HEK293T (cell line): ENCODE measurements at places on chromosomes 7 and 10.

GRCh38 chr10:21355591-21356011, 169.9 kb downstream of the SKIDA1 start:
- DNase-seq = no peak

DNA sequence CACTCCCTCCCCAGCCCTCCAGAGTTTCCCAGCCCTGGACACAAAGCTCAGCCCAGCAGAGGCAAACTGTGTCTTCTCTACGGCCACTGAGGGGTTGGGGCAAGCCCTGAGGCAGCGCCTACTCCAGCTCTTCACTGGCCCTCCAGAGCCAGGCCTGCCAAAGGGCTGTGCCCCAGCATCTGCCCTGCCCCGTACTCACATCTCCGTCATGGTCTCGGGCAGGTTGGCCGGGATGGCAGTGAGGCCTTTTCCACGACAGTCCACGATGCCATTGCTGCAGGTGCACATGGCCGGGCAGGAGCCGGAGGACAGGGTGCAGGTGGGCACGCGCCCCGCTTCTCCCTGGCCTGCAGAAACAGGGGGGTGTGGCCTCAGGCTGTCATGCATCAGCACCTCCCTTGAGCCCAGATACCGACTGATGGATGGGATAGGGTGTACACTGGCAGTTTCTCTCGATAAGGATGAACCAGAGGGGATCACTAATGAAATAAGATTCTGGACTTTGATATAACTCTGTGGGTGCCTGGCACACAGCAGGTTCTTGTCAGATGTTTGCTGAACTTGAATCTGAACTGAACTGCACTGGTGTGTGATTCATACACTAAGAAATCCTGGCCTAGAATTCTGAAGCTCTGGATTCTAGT, 125.2 kb downstream of the SLIT1 start:
- DNase-seq = no peak

DNA sequence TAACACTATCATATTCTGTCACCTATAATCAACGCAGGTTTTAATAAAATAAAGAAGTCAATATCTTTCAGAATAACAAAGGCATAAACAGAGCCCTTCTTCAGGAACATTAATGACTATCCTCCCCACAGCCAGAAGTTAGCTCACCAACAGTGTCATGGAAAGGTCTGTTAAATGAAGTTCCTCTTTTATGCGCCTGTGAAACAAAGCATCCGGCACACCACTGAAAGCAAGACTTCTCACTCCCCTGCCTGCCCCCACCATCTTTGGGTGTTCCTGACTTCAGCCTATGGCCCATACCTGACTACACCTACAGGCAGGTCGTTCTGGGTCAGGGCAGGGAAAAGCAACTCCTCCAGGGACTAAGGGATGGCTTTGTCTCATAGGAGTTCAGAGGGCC, 205.4 kb downstream of the FANK1 start:
- DNase-seq = no peak

- no peak for DNase-seq
These were observed 25.6 kb downstream of the RNF216 start for GRCh38 chr7:5755704-5756504.

DNA sequence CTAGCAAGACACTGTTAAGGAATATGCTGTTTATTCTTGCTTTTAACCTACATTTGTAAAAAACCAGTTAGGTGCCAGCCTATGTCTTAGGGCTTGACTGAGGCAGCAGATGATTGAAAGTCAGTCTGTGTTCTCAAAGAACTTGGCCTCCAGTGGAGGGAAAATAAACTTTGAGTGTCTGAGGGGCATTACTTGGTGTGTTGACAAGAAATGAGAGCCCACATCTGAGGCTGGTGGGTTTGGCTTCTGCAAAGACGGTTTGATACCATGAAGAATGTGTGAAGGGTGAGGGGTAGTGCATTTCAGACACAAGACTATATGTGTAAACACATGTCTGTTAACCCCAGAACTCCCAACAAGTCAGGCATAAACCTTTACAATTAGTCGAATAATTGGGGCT, 28.5 kb downstream of the CCSER2 start:
- no peak for DNase-seq

DNA sequence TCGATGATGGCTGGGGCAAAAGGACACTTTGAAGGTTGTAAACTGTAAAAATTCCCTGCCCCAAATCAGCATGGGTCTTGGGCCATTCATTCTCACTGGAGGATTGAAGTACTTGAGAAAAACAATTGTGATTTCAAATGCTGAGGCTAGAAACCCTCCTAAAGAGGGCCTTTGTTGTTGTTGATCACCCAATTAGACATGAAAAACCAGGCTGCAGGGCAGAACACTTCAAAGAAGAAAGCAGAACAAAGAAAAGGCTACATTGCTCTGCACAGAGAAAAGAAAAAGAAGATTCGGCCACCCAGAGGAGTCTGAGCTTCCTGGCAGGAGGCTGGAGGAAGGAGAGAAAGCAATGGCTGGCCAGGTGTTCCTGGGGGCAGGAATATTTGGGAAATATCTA, 143.1 kb downstream of the NPY start:
- no peak for DNase-seq

GRCh38 chr10:30747633-30748032, 118.1 kb upstream of the LYZL2 start:
- DNase-seq = no peak

DNA sequence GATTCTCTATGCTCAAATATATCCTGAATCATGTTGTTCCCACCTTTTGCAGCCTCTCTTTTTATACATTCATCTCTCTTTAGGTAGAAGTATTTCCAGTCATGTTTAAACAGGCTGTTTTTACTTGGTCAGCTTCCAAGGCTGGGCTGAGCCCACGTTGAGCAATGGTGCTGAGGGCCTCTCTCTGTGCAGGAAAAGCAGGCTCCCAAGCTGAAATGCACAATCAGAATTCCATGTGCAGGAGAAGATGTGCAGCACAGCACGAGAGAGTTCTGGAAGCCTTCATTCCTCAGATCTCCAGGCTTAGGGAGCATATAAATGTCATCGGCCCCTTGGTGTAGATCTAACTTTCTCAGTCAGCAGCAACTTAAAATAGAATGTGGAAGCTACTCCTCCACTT, 588.5 kb downstream of the TNS3 start:
- DNase-seq = no peak

GRCh38 chr7:55325371-55325792, 39.8 kb upstream of the LANCL2 start:
- no peak for DNase-seq

DNA sequence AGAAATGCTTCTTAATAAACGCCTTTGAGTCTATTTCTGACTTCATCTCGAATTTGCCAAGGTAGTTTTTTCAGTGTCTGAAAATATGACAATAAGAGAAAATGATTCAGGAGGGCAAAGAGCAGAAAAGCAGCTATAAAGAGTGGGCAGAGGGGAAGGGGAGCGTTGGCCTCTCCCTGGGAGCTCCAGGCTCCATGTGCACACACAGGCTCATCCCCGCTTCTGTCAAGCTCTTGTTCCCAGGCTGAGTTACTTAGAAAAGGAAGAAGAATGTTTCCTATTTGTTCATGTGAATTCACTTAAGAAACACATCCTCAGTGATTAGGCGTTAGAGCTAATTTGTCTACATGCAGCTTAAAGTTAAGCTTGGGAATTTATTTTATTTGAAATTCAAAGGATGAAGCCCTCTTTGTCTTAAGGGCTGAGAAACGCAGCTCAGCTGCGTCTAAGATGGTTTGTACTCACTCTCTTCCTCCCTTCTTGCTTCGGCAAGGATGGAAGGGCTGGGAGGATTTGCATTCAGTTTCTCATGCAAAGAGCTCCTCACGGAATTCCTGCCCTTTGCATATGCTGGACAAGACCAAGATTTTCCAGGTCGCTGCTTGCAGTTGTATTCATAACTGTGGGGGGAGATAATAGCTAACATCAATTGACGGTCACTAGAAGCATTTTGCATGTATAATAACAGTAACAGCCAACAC, 29.0 kb upstream of the ATXN7L1 start:
- no peak for DNase-seq

- no peak for DNase-seq
These were observed 29.0 kb downstream of the ANKMY2 start for GRCh38 chr7:16616542-16616941.

DNA sequence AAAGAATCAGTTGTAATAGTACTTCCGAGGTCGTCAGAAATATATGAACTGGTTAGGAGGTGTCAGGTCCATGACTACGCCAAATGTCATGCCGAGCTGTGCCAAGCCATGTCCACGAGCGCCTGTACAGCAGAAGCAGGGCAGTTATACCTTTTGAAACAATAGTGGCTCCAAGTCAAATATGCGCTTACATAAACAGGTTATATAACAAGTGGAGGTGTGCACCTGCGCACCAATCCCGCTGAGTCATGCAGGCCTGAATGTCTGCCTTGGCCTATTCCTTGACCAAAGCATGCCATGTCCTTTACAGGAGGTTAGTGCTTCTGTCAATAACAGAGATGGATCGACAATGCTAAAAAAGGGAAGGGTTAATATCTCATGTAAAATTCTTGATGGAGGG, 21.3 kb upstream of the TRUB1 start:
- no peak for DNase-seq

DNA sequence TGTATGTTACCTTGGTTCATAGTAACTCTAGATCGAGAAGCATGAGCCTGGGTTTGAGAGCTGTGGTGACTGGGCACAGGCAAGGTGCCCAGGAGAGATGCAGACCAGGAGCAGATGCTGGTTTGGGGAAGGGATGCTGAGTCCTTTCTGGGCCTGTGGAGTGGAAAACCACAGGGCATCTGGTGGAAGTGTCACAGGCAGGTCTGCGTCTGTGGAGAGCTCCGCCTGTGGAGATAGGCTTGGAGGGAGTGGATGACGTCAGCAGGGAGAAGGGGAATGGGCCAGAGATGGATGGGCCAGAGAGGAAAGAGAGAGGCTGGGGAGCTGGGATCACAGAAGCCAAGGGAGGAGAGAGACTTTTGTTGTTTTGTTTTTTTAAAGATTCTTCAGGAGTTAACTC, 14.8 kb downstream of the CYP26A1 start:
- DNase-seq = no peak

DNA sequence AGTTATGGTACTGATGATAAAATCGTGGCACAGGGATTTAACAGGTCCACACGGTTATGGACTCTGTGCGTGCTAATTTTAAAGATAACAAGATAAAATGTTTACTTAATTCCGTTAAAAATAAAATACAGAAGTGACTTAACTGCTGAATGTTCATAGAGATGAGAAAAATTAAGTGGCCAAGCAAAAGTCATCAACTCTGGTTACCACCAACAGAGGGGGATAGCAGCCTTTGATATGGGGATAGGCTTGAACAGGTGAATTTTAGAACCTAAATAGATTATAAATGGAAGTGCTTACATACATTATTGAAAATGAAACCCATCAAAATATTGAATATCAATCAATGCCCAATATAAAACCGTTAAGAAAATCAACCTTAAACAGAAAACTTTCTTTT, 245.0 kb downstream of the WDR37 start:
- no peak for DNase-seq

DNA sequence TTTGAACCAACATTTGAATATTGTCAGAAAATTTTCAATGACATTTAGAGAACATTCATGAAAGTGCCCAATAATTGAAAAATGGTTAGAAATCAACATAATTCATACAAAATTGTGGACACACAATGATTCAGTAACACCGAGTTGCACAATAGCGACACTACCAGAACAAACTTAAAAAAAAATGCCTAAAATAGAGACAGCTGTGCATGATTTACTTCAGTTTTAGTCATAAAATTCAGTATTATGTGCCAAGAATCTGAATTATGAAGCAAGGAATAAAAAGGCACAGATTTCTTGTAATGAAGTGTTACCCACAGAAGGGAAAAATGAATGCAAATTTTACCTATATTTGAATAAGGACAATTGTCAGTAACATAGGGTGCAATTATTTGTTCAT, 396.0 kb downstream of the SEMA3D start:
- no peak for DNase-seq

GRCh38 chr7:150631084-150631826, 930 bp downstream of the GIMAP6 start:
- no peak for DNase-seq

GRCh38 chr7:14761510-14762296, 140.8 kb downstream of the DGKB start:
- no peak for DNase-seq

DNA sequence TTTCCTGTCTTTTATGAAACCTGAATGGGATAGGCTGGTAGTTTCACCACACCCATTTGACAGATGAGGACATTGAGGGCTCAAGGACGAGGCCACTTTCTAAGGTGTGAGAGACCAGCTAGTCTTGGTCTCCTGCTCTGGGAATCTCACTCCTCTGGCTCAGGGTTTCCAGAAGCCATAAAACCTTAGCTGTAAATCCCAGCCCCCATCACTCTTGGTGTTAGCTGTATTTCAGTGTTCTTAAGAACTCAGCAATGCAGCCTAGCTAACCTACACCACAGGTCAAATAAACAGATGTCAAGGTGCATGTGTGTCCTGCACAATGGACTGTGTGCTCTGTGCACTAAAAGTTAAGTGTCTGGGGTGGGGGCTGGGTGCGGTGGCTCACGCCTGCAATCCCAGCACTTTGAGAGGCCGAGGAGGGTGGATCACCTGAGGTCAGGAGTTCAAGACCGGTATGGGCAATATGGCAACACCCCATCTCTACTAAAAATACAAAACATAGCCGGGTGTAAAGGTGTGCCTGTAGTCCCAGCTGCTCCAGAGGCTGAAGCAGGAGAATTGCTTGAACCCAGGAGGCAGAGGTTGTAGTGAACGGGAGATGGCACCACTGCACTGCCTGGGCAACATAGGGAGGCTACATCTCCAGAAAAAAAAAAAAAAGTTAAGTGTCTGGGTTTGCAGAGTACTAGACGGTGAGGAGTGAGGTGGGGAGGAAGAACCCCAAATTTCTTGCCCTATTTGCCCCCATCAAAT, 567 bp upstream of the EPO start:
- DNase-seq = no peak

GRCh38 chr7:108463613-108464012, 7.4 kb upstream of the NRCAM start:
- no peak for DNase-seq
